Chondrocyte (in vitro differentiated cells): ENCODE measurements at places on chromosomes 12 and 14.

DNA sequence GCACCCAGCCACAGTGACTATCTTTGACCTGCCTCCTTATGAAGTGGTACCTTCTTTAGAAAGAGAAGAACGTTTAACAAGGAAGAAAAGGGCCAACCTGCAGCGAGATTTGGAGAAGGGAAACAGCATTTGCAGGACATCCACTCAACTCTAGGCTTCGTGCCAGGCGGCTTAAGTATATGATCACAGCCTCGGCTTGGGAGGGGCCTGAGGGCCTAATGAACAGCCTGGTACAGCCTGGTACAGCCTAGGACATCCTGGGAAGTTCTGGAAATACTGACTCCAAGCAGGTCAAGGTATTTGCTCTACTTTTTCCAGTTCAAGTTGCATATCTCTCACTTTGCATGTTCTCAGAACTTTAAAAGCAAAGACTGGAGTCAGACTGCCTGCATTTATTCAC is 16.1 kb downstream of the HCAR2 start:
- no peak for DNase-seq

GRCh38 chr12:31629756-31630732 is 29.4 kb upstream of the ETFBKMT start:
- DNase-seq = no peak

GRCh38 chr14:23538785-23539184 is 12.8 kb downstream of the ZFHX2 start:
- DNase-seq = no peak

DNA sequence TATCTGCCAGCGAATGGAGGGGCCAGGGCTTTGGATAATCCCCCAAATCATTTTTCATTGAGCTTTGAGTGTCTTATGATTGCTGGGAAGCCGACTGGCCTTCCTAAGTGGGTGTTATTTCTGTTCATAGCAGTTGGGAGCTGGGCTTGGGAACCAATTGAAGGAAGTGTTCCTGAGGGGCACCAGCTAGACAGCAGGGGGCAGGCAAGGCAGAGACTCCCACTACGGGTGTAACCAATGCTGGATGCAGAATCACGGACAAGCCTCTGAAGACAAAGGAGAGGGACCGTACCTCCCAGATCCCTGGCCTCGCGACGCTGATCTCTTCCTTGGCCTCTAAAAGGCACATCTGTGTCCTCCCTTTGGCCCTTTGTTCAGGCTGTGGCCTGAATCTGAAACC is 149.0 kb upstream of the PRMT8 start:
- DNase-seq = no peak

DNA sequence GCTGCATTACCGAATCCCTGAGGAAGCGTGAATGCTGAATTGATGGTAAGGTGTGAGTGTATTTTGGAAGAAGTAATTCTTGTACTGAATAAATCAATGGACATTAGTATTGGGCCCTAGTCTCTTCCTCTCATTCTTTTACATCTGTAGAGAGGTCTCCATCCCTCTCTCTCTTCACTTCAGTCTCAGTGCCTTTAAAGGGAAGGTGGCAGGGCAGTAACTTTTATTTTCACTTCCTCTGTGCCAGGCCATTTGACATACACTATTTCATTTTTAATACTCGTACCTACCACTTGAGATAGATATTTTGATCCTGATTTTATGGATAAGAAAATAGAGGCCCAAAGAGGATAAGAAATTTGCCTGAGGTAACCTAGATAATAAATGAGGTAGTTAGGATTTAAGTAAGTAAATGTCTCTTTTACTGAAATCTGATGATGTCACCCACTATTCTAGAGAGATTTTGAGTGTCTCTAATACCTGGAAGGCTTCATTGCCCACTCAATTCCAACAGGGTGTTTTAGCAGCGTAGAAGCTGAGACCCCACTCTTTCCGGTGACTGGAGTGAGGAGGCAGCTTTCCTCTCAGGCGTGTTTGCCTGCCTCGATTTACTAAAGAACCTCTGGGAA is 177.9 kb upstream of the PRICKLE1 start:
- no peak for DNase-seq

- DNase-seq = peak; percentile 18
These were observed 71.2 kb downstream of the NINJ2 start for GRCh38 chr12:592024-592505.

- DNase-seq = no peak
These were observed 11.5 kb downstream of the FUT8 start for GRCh38 chr14:65423982-65424381.
